ENCODE measurements at places on chromosomes 4 and X. TPM values are rescaled to one million over a fixed set of nuclear protein-coding genes. Genes with fewer than 3 reads are reported as not detected.

- no peak for DNase-seq
Measured at GRCh38 chr4:8305851-8306471, 36.4 kb downstream of the HTRA3 start.

- DNase-seq = no peak
Measured at GRCh38 chr4:170887396-170887795, 797.6 kb upstream of the AADAT start.

DNA sequence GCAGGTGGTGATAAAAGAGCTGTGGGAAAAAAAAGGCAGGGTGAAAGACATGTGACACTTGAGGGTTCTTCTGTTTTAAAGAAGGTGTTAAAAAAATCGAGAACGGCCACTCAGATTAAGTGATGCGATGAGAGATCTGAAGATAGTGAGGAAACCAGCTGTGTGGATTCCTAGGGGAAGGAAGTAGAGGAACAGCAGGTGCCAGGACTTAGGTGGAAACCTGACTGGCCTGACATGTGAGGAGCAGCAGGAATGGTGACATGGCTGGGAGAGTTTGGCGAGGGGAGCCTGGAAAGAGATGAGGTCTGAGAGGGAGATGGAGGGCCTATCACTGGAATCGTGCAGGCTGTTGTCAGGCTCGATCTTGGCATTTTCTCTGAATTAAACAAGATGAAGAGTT, 55.5 kb downstream of the BMPR1B start:
- no peak for DNase-seq

GRCh38 chrX:33923262-33923661, 208.9 kb downstream of the FAM47A start:
- DNase-seq = no peak

The MED14 gene
- total RNA-seq = 49.9 TPM

GRCh38 chr4:183286590-183287308, 33.3 kb downstream of the CLDN22 start:
- DNase-seq = no peak

The RADX gene
- total RNA-seq = 30.3 TPM

- DNase-seq = no peak
Measured at GRCh38 chrX:2782171-2782570, 30.3 kb downstream of the XG start.

The TEX13B gene
- not detected for total RNA-seq

GRCh38 chrX:30309139-30309571, at the start of gene NR0B1:
NR0B1 (minus strand) TSS chrX:30309390; CDS start chrX:30309363, 27 bp downstream.
- no peak for DNase-seq

DNA sequence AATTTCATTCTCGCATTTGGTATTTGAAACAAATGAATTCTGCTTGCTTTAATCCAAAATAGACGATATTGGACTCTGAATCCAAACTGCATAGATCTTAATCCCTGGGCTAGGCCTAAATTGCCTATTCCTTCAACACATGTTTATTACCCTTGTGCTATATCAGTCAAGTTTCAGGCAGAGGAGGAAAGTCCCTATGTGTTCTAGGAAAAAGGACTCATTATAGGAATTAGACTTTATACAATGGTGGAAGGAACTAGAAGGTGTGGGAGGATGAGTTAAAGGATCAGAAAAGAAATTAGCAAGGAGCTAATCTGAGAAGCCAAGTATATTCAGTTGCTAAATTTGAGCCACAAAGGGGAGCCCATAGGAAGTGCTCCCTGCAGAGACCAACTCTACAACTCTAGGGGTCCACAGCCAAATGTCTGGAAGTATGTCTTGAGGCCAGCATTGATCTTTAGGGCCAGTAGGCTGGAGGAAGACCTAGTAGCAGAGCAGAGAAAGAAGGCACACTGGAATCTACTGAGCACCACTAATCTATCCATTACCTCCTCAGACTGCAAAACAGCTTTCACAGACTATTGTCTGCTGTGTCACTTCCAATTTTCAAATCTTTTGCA, 17.1 kb upstream of the DTHD1 start:
- no peak for DNase-seq

The NOCT gene
- total RNA-seq = 24.0 TPM

- no peak for DNase-seq
Measured at GRCh38 chr4:7187691-7188090, 4.6 kb upstream of the SORCS2 start.

GRCh38 chr4:1821679-1822567, 28.8 kb downstream of the FGFR3 start:
- no peak for DNase-seq

DNA sequence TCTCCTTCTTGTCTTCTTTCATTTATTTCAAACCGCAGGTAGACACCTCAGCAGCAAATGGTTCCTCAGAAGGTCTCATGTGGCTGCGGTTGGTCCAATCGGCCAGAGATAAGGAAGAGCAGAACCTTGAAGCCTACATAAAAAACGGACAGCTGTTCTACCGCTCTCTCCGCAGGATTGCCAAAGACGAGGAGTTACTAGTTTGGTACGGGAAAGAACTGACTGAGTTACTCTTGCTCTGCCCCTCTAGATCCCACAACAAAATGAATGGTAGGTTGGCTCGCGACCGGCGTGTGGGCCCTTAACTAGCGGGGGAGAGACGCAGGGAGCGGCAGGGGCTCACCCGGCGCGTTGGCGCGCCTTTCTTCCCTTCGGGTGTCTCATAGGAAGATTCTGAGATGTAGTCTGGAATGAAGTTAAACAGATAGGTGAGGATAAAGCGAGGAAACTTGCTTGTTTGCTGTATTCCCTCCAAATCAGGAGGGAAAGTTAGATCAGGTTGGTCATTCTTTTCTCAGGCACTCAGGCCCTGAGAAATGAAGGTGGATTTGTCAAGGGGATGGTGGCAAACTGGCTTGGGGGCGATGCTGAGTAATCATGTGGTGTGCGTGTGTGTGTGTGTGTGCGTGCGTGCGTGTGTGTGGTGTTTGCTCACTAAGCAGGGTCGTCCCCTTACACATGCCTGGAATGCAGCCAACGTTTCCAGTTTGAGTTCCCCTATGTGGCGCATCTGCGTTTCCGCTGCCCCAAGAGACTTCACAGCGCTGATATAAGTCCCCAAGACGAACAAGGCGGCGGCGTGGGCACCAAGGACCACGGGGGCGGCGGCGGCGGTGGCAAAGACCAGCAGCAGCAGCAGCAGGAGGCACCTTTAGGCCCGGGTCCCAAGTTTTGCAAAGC, 4.2 kb downstream of the PRDM8 start:
- peak; percentile 61 for DNase-seq

GRCh38 chrX:132967049-132967448, 8.6 kb upstream of the HS6ST2 start:
- DNase-seq = no peak

GRCh38 chrX:23008431-23009099, 8.8 kb downstream of the DDX53 start:
- DNase-seq = no peak

DNA sequence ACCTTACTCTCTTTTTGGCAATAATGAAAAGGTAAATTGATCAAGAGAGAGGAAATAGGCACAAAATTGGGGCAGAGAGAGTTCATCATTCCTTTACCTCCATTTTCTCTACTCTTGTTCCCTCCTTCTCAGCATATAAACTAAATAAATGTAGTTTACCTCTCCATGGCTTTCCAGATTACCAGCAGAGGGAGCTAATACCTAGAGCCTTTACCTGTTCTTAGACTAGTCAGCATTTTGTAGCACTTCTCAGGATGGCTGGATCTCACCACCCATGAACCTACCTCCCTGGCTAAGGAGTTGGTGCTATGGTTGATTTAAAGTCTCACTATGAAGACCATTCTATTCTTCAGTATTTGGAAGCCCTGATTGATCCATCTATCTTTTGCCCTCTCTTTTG, 15.7 kb downstream of the OFD1 start:
- DNase-seq = no peak

The CT45A5 gene
- total RNA-seq = not detected

The AMBN gene
- not detected for total RNA-seq

GRCh38 chrX:155188786-155189185, 27.5 kb upstream of the VBP1 start:
- no peak for DNase-seq

- no peak for DNase-seq
Measured at GRCh38 chr4:95050980-95051701, 293.4 kb downstream of the BMPR1B start.

The ANOS1 gene
- total RNA-seq = 0.05 TPM

GRCh38 chr4:36351082-36351666, 69.8 kb downstream of the DTHD1 start:
- DNase-seq = peak; percentile 57
